Fibroblast of mammary gland (primary cell): ENCODE measurements at places on chromosomes 2 and 18.

GRCh38 chr2:5974477-5974876, 282.3 kb downstream of the SOX11 start:
- no peak for DNase-seq

DNA sequence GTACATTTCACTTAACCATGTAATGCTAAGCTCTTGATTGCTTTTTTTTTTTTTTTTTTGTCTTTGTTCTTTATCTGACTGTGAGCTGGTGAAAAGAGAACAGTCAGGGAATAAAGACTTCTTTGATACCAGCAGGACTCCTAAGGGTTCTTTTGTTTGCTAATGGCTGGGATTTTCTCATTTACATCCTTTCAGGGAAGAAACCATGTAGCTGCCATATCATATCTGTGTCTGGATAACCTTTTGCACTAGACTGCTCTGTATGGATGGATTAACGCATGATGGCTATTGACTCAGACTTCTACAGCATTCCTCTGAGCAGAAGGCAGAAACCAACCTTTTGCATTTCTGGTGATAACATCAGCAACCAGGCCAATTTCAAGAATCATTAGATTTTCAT, 504.0 kb downstream of the LRRTM4 start:
- no peak for DNase-seq

- DNase-seq = no peak
Observed at GRCh38 chr2:27916293-27916995, 25.9 kb downstream of the BABAM2 start.

GRCh38 chr2:223932816-223933800, 12.0 kb downstream of the WDFY1 start:
- no peak for DNase-seq

GRCh38 chr2:50979495-50979894, 52.4 kb downstream of the NRXN1 start:
- DNase-seq = no peak

DNA sequence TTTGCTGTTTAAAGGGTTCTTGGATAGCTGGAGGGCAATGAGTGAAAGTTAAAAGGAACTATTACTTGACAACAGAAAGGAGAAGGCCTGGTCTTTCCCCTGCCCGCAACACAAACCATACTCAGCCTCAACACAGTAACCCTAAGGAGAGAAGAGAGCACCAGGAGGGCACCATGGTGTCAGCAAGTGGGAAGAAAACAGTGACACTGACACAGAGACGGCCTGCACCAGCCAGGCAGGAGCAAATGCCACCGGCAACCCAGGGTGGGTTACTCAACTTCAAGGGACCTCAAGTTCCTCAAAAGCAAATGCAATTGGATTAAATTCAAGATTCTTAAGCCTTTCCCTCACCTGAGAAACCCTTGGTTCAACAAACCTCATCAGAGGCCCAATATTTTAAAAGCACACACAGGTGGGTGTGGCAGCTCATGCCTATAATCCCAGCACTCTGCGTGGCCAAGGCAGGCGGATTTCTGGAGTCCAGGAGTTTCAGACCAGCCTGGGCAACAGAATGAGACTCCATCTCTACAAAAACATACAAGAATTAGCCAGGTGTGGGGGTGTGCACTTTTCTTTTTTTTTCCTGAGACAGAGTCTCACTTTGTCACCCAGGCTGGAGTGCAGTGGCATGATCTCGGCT, 52.3 kb downstream of the TFCP2L1 start:
- DNase-seq = no peak

GRCh38 chr18:75350512-75350839, 77.0 kb downstream of the SMIM21 start:
- no peak for DNase-seq

GRCh38 chr18:78934551-78935225, 44.9 kb upstream of the SALL3 start:
- no peak for DNase-seq

- DNase-seq = peak; percentile 33
Observed at GRCh38 chr2:45168711-45169338, 159.6 kb upstream of the SIX2 start.

GRCh38 chr18:9898792-9899549, 13.2 kb downstream of the TXNDC2 start:
- no peak for DNase-seq

DNA sequence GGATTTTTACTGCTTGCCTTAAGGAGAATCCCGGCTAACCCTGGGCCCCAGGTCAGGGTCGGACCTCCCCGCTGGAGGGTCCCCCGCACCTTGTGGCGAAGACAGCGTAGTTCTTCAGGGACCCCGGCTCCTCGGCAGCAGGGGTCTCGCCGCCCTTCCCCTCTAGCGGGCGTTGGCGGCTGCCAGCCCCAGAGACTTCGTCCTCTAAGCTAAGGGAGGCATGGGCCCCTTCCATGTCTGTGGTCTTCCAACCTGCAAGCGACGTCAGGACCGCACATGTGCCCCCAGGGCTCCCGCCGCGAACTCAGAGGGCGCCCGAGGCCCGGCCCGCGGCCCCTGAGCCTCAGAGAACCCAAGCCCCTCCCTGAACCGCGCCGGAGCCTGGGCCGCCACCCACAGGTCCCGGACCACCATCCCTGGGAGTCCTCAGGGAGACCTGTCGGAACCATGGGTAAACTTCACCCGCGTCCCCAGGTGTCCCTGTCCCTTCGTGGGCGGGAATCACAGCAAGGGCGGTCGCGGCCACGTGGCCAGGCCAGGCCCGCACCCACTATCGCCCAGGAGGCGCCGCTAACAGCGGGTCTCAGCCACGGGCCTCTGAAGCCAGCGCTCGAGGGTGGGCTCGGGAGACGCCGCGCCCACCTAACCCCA, 562 bp downstream of the ANKMY1 start:
- no peak for DNase-seq

DNA sequence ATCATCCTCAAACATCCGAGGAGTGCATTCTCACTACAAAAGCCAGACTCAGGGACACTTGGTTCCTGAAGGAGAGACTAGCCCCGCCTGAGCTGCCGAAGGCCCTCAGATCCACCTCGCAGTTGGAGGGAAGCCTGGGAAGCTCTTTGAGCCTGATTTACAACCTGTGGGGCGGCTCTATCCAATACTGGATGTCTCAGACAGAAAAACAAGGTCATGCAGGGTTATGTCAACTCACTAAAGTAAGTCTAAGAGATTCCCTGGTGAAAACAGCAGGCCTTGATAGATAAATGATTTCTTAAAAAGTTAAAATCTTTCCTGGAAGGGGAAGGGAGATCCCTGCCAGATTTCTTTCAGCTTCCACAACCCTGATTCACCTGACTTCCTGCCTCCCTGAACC, 284.3 kb downstream of the CYP26B1 start:
- DNase-seq = no peak

- DNase-seq = no peak
Observed at GRCh38 chr2:10306901-10307463, 4.3 kb downstream of the HPCAL1 start.

- peak; percentile 14 for DNase-seq
Observed at GRCh38 chr2:101577173-101577572, 102.3 kb upstream of the RFX8 start.

DNA sequence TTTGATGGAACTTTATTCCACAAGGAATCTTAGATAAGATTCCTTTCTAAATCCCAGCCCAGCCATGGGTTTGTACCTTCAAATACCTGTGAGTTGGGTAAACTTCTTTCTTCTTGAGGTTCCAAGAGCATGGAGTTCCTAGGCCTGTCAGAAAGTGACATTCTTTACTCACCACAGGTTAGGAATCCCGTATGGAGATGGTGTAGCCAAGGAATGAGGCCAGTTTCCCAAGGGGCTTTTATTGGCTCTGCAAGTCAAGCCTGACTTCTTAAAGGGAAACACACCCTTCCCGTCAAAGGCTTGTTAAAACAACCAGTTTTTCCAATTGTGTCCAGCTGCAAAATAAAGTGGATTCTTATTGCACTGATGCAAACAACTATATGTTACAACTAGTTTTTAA, 45.8 kb downstream of the STK17B start:
- DNase-seq = no peak

- DNase-seq = no peak
Observed at GRCh38 chr2:10904455-10904854, 7.3 kb upstream of the KCNF1 start.

DNA sequence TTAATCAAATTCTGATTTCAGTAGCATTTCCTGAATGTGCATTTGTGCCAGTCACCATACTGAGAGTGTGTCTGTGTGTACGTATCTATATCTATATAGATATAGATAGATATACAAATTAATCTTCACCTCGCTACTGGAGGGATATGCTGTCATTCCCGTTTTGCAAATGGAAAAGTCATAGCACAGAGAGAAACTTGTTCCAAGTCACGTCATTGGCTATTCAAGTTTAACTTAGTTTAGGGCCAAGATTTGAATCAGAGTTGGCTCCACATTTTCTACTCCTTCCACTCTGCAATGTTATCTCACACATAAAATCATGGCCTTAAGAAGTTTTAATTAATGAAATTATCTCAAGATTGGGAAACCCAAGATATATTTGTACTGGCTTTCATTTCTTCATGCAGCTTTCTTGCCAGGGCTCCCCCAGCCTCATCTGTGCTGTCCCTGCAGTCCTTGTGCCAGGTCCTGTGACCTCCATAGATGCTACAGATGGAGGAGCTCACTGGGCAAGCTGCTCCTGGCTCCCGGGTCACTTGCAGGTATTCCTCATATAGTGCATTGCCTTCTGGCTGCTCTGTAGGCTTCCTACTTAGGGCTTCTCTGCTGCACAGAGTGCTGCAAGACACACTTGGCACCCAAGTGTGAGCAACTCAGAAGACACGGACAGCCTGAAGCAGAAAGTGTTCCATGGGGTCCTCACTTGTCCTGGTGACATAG, 245.8 kb downstream of the KCNS3 start:
- no peak for DNase-seq

DNA sequence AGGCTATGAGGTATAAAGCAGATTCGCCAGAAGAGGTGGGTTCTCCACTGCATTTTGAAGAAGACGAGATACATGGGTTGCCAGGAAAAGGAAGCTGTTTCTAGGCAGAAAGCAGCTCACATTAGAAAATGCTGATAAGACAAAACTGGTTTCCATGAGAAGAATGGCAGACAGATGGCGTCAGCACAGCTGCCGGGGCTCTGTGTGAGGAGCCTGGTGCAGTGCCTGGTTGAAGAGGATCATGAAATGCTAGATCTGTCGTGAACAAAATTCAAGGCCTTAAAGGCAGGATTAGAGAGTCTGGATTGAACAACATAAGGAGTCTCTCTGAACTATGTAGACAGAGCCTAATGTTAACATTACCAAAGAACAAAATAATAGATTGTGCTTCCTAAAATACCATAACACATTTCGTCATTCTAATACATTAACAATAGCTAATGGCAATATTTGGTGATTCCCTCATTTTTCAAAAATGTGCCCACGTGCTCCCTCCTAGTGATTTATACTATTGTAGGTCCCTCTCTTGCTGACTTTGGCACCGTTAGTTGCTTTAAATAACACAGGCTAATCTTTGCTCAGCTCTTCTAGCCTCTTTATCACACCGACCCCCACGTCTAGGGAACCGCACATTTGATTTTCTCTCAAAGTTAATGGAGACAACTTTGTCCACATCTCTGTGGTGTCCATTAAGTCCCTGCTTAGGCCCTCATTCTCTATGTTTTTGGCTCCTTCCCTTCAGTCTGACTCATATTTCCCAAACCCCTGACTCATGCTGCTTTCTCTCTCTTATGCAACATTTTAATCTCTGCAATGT, 38.2 kb downstream of the EFEMP1 start:
- DNase-seq = peak; percentile 96

DNA sequence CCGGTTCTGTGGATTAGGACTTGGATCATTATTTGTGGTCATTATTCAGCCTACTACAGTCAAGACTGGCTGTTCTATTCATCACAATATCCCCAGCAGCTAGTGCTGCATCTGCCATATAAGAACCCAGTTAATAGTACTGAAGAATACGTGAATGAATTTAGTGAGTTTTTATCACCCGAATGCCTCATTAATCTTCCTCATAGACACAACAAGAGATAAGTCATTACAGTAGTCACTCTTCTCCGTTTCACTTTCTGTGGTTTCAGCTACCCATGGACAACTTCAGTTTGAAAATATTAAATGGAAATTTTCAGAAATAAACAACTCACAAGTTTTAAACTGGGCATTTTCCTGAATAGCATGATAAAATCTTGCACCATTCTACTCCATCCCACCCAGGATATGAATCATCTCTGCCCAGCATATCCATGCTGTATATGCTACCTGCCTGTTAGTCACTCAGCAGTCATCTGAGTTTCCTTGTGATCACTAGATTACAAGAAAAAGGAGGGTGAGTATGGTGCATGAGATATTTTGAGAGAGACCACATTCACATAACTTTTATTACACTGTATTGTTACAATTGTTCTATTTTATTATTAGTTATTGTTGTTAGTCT, 363.7 kb upstream of the CHAC2 start:
- peak; percentile 79 for DNase-seq

GRCh38 chr18:13253786-13254688, 35.5 kb downstream of the LDLRAD4 start:
- no peak for DNase-seq

DNA sequence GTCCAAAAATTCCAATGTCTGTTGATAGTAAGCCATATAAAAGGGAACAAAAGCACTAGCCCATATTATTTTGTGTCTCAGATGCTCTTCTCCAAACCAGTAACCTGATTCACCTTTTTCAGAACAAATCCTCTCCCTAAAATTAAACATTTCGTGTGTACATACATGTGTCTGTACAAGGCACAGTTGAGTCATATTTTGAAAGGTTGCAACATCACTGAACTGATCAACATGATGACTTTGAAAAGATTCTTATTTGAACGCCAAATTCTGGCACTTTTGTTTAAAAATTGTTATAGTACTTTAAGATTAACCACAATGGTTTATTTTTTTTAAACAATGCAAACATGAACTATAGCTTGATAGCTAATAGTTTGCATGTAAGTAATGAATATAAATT, 102.5 kb downstream of the RIT2 start:
- peak; percentile 35 for DNase-seq

GRCh38 chr2:45494275-45494977, 116.6 kb downstream of the SRBD1 start:
- DNase-seq = peak; percentile 86

DNA sequence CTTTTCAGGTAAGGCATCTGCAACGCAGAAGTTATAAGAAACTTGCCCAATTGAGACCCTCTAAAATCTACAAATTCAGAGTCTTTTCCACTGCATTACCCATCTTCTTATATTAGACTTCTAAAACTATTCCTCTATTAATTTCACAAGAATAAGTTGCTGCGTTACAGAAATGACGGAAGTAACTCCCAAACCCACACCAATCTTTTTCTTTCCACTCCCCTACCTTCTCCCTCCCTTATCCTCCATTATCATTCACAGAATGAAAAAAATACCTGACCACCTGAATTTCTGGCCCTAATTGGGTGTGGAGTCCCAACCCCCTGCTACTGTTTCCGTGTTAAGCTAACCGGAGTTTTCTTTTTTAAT, 689 bp downstream of the RPRD1A start:
- peak; percentile 19 for DNase-seq

- DNase-seq = no peak
Observed at GRCh38 chr2:47818777-47819176, 35.8 kb downstream of the MSH6 start.
